ENCODE measurements at places on chromosomes 6 and 20.

DNA sequence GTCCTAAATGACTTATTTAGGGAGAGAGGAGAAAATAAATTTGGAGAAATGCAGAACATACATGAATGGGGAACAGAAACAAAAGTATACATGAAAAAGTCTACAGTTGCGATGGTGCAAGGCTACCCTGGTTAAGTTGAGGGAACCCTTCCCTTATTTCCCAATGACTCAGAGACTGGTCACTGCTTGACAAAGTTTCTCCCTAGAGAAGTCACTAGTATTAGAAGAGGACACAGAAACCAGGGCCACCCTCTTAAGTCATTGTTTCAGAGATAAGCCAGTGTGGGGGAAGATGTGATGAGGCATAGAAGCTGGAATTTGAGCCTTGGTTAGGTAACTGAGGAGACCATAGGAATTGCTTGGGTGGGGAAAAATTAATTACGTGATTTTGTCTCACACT, 24.4 kb upstream of the EDN1 start:
- DNase-seq: no peak

DNA sequence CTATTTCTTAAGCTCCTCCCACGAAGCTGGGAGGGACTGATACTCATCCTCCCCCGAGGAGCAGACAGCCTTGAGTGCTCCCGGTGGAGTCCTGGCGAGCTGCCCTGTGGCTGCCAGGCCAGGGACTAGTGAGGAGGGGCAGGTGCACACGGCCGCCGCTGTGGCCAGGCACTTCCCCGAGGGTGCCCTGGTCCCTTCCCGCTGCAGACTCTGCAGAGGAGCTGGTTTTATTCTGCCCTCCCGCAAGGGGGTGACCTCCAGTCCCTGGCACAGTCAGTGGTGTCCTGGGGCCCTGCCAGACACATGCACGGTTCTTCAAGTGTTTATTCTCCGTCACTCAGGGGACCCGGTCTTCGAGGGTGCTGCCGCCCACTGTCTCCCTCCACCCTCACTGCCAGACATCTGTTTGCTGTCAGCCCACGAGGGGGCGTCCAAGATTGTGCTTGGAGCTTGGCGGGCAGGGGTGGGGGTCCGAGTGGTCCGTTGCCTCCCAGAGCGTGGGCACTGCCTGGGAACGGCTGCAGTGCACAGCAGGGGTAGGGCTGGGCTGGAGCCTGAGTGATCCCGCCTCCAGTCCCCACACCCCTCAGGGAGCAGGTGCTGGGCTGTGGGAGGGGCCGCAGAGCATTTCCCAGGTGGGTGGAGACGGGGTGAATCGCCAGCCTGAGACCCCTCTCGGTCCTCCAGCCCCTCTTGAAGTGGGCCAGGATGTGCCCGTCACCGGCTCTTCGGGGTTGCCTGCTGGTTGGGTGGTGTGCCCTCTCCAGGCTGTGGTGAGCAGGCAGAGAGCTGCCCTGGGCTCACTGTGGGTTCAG, 3.1 kb upstream of the CABLES2 start:
- DNase-seq: no peak

GRCh38 chr6:111031151-111031550, 49.3 kb downstream of the RPF2 start:
- DNase-seq: no peak

- DNase-seq: no peak
Observed at GRCh38 chr6:90537027-90537426, 49.8 kb downstream of the MAP3K7 start.

- no peak for DNase-seq
Observed at GRCh38 chr20:11766961-11767360, 150.7 kb upstream of the BTBD3 start.

DNA sequence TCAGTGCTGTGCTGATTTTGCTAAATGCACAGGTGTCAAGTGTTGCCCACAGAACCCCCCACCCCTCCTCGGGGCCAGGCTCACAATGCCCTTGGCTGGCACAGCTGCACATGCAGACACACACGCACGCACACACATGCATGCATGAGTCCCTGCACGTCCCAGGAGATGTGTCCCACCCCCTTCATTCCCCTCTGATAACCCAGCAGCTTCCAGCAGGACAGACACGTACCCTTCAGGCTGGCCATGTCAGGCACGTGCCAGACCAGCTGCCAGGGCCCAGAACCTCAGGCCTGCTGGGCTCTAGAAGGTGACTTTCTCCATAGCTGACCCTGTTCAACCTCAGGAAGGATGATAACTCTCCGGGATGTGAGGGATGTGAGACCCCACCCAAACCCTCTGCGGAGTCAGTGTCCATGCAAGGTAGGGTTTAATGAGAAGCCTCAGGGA, 44.4 kb downstream of the MRPL14 start:
- DNase-seq: no peak

GRCh38 chr6:159727717-159728445, 575 bp downstream of the WTAP start:
- DNase-seq: no peak

- no peak for DNase-seq
Observed at GRCh38 chr20:56954797-56955196, 311.6 kb downstream of the BMP7 start.

GRCh38 chr6:138296381-138296780, 78.1 kb upstream of the PBOV1 start:
- no peak for DNase-seq

DNA sequence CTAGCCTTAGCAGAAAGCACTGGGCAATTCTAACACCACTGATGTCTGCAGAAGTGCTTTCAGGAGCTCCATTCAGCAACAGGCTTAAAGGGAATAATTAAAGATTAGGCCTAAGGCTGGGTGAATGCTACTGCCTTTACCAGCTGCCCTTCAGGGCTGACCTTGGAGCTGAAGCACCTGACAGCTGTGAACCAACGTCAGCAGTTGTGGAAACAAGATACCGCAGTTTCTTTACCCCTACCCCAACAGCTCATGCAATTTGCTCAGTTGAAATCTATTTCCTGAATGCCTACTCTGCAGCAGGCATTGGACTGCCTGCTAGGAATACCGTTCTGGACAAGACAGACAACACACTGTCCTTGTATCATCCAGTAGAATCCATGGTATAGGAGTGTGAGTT, 51.5 kb upstream of the ADTRP start:
- no peak for DNase-seq

GRCh38 chr20:46494077-46494476, 19.3 kb downstream of the ZNF334 start:
- DNase-seq: no peak

DNA sequence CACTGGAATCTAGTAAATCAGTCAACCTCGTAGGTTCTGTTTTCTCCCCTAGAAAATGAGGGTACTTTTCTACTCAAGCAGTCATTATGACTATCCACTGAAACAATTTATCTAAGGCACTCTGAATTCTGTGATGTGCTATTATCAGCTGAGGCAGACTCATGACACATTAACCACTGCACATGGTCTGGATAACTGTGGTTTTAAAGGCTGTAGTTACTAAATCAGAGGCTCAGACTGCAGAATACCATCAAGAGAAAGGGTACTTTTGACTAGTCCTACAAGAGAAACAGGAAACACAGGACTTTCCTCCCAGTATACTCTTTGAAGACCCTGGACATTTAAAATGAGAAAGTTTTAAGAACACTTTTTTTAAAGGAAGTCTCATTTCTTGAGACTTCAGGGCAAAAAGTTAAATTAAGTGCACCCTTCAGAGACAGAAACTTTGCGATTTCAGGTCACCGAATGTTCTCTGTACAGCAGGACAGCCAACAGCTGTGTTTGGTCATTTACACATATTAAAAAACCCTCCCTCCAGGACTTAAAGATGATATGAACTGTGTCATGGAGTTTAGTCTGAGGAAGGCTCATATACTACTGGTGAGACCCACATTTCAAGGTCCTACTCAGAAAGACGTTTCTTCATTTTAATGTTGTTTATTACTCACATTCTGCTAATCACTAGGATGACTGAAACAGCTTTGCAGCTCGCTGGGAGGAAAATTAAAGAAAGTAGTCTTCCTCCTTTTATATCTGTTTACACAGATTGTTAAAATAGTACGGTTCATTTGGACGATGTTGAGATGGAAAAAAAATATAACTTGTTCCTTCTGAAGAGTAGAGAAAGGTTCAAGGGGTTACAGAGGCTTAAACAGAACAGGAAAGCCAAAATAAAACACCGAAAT, 19.9 kb downstream of the ATXN1 start:
- DNase-seq: no peak

- DNase-seq: no peak
Observed at GRCh38 chr6:63352544-63353285, 32.9 kb upstream of the LGSN start.

- DNase-seq: no peak
Observed at GRCh38 chr6:136739501-136739900, 52.8 kb downstream of the MAP3K5 start.

DNA sequence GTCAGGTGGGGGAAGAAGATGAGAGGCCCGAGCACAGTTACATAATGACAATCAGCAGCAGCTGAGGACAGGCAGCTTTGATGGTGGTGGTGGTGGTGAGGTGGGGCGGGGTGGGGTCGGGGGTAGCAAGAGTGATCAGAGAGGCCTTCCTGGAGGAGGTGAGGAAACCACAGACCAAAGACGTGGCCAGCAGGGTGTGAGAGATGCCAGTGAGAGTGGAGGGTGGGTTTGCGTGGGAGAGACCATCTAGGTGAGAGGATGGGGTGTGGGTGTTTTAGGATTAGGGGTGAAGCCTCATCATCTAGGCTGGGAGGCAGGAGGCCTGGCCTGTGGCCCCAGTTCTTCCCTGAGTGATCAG, 76.0 kb upstream of the TOX2 start:
- peak; percentile 91 for DNase-seq

- no peak for DNase-seq
Observed at GRCh38 chr6:13688692-13689196, 22.9 kb downstream of the RANBP9 start.
